ENCODE measurements at places on chromosomes 3 and 15.

GRCh38 chr15:92881211-92881754 lies 18.8 kb upstream of the CHD2 start:
- DNase-seq: no peak

- DNase-seq: no peak
Measured at GRCh38 chr3:148651549-148651948, 46.2 kb upstream of the AGTR1 start.

DNA sequence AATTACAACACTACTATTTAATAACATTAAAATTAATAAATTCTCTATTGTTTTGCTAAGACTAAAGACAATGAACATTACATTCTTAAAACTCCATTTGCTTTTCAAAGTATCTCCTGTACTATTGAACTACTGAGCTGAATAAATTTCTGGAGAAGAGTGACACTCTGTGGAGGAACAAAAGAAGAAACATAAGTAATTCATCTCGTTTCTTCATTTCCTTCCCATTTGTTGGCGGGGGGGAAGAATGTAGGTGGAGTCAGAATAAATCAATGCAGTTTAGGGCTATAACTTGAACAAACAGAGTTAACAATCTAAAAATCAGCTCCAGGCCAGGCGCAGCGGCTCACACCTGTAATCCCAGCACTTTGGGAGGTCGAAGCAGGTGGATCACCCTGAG lies 32.7 kb downstream of the EFHB start:
- DNase-seq: no peak

DNA sequence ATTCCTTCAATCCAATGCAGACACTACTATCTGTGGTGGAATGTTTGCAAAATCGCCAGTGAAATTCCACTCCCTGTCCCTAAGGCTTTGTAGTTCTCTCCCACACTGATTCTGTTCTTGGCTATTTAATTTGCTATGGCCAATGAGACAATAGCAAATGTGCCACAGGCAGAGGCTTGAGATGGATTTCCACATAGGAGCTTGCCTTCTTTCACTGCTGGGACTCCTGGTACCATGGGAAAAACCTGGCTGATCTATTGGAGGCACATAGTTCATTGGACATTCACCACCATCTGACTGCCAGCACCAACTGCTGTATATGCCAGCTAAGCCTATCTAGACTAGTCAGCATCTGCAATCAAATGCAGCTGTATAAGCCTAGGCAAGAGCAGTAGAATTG lies 103.8 kb downstream of the NR1D2 start:
- no peak for DNase-seq

GRCh38 chr3:169660709-169661360 lies 2.7 kb downstream of the MECOM start:
- no peak for DNase-seq

DNA sequence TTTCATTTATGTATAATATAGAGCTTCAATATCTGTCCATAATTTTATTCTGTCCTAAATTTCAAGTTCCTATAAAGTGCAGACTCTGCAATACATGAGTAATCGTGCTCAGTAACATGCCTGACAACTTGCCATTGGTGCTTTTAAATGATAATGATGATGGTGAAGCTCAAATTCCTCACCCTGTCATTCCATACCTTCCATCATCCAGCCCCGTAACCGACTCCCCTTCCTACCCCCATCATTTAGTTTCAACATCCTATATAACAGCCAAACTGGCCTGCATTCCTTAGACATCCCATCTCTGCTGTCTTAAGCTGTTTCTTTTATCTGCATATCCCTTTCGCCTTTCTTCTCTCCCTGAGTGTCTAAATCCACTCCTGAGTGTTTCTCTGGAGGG lies 67.2 kb upstream of the DLG1 start:
- DNase-seq: no peak

GRCh38 chr3:168220556-168220955 lies 124.8 kb upstream of the GOLIM4 start:
- no peak for DNase-seq

DNA sequence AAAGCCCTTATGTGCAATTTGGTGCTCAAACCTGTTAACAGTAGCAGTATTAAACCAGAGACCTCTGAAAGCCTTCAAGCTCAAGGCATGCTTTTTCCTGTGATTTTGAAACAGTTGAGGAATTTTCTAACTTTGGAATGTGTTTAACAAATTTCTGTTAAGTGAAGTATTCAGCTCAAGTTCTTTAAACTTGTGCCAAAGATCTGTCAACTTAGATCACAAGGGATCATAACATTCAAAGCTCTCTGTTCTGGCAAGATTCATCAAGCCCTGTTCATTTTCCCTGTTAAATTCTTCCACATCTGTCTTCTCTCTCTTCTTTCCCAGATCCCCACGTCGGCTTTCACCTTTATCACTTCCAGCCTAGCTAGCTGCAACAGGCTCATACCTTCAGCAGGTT lies 28.8 kb upstream of the RYK start:
- no peak for DNase-seq

- no peak for DNase-seq
Measured at GRCh38 chr3:52043750-52044149, 12.6 kb downstream of the DUSP7 start.

GRCh38 chr3:125136515-125136914 lies 76.0 kb downstream of the SLC12A8 start:
- DNase-seq: no peak

GRCh38 chr15:83973816-83974215 lies 261.8 kb upstream of the GOLGA6L4 start:
- DNase-seq: no peak

DNA sequence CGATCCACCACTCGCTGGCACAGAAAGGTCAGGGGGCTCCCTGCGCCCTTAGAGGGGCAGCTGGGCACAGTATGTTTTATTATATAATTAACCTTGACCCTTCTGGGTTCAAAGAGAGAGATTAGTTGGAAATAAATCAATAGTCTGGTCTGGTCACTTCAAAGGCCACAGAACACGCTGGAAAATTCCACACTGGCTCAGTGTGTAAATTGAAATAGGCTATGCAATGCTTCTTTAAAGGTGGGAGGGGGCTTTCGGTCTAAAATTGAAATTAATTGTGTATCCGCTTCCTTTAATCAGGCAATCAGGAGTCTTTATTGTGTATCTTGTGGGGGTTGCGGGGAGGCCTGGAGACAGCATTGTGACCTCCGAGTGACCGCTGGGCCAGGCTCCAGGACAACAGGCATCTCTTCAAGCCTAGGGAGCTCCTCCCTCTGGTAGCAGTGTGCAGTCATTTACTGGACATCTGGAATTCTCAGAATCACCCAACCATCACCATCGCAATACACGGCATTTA lies 8.0 kb downstream of the RNU5B-1 start:
- no peak for DNase-seq

GRCh38 chr3:37729119-37729518 lies 132.6 kb upstream of the CTDSPL start:
- DNase-seq: no peak

DNA sequence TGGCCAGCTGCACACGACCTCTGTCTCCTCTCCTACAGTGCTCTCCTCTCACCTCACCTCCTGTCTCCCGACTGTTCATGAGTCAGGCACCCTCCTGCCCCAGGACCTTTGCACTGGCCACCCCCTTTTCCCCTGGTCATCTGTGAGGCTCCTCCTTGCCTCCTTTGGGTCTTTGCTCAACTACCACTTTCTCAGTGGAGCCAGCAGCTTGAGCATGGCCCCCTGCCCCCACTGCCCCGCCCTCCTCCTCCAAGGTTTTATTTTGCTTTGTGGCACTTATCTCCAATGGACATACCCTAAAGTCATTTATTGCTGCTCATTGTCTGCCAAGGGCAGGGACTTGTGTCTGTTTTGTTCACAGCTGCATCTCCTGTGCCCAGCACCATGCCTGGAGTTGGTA lies 64.3 kb downstream of the MGLL start:
- DNase-seq: no peak

DNA sequence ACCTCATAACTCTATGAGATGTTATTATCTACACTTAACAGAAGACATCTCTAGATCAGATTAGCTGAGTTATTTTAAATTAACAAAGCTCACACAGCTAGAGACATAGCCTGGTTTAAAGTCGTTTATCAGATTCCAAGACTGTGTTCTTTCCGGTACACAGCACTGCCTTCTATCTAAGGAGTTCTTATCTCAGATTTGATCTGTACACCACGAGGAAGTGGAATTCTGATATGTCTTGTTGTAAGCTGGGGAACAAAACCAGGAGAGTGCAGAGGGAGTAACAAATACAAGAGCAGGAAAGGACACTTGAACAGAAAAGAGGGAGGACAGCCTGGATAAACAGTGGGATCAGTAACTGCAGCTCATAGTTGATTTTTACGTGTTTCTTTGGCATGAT lies 61.7 kb upstream of the KCNMB2 start:
- no peak for DNase-seq

DNA sequence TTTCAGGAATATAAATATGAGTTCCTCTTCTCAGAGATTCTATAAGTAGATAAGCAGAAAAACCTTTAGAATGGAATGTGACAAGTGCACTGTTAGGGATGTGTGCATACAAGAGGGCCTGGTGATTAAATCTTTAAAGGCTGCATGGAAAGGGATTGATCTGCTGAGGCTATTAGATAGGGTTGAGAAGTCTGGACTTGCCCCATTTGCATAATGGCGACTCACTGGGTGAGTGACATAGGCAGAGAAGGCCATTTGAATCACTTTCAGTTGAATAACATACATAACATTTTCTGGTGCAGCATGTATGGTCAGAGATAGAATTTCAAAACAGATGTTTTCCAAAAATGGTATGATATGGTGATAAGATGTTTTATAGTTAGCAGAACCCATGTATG lies 156.9 kb downstream of the ZNF621 start:
- no peak for DNase-seq

- DNase-seq: no peak
Measured at GRCh38 chr3:158102242-158103080, 3.8 kb downstream of the SHOX2 start.

DNA sequence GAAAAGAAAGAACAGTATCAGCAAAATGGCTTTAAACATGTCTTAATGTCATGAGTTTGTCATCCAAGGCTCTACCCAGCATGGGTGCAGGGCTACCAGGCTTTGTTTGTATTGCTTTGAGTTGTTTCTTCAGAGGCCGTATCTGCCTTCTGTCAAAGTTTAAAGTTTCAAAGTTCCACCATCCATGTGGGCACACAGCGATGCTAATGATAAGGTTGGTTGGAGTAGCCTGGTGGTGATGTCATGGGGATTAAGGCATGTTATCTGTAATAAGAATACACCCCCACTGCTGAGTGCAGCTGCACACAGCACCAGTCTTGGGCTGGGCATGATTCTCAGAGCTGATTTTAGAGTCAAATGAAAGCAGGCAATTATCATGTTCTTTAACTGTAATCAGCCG lies 72.0 kb upstream of the LRTM1 start:
- DNase-seq: no peak

DNA sequence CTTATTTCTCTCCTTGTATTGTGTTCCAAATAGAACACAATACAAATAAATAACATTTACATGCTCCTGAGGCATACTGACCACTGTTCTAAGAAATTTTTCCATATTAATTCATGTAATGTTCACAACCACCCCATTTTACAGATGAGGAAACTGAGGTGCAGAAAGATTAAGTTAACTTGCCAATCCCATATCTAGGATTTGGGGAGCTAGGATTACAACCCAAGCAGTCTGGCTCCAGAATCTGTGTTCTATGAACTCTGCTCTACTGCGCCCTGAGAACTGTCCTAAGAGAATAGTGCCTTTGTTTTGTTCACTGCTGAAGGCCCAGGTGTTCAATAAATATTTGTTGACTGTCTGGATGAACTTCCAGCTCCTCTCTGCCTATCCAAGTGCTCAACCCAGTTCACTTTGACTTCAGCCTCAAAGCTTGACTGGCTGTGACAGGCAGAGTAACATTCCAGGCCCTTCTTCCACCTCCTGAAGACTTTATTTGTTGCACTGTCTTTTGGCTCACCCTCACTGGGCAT lies 3.1 kb downstream of the NEK10 start:
- DNase-seq: no peak

DNA sequence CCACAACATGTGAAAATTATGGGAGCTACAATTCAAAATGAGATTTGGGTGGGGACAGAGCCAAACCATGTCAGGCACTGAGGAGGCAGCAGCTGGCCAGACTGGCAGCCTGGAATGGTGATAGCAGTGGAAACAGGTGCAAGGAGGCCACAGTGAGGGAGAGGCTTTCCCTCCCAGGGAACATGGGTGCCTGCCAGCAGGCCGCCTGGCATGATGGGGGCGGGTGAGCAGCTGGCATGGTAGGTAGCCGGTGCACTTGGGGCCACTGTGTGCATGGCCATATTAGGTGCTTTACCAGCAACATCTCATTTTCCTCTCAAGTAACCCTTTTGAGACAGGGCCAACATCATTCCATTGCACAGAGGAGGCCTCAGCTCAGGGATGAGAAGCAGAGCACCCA lies 18.3 kb upstream of the MRPS22 start:
- no peak for DNase-seq

GRCh38 chr15:52191207-52191606 lies at the start of gene GNB5:
Gene GNB5 (minus strand): TSS chr15:52191392. CDS start chr15:52184676, 6,716 bp downstream.
- DNase-seq: no peak

- peak; percentile 19 for DNase-seq
Measured at GRCh38 chr3:354432-354831, 157.9 kb downstream of the CHL1 start.

GRCh38 chr3:136617198-136617597 lies 135.0 kb downstream of the STAG1 start:
- DNase-seq: no peak

- no peak for DNase-seq
Measured at GRCh38 chr3:128983293-128984069, 10.4 kb downstream of the CFAP92 start.

- peak; percentile 58 for DNase-seq
Measured at GRCh38 chr3:160941885-160942494, 163.2 kb downstream of the B3GALNT1 start.

DNA sequence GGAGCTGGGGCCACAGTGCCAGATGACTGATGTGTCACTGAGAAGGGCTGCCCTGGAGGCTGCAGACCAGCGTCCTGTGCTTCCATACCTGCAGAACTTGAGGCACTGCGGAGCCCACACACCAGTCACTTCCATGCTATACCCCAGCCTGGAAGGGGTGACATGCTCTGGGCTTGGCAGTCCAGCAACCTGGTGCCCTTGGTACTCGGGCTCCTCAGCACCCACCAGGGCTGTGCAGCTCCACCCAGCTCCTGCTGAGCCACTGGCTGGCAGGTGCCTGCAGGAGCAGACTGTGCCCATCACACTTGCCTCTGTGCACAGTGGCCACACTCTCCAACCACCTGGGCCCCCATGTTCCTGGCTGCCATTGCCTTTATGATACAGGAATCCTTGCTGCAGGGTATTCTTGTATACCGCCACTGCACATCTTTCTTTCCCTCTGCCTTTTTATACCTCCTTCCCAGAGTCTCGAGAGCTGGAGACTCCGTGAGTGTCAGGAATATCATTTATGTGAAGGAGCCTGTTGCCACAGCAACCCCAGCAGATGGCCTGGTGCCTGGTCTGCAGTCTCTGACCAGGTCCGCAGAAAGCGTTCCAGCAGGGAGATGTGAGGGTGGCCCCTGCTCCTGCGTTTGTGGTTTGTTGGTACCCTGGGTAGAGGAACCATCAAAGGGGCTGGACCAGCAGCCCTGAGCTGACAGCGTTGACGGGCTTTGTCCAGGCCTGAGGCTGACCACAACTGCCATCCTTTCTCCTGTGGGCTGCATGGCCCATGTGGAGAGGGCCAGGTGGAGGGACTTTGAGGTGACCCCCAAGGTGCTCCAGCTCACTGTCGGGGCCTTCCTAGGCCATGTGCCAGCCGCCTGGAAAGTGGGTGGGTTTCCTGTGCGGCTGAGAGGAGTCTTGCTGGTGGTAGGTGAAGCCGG lies 93.4 kb upstream of the PLXNA1 start:
- DNase-seq: no peak

Data from HCT116 (cell line).